ENCODE measurements at places on chromosomes 2 and 18.

GRCh38 chr2:16320716-16321115 lies 344.9 kb downstream of the CYRIA start:
- no peak for DNase-seq

DNA sequence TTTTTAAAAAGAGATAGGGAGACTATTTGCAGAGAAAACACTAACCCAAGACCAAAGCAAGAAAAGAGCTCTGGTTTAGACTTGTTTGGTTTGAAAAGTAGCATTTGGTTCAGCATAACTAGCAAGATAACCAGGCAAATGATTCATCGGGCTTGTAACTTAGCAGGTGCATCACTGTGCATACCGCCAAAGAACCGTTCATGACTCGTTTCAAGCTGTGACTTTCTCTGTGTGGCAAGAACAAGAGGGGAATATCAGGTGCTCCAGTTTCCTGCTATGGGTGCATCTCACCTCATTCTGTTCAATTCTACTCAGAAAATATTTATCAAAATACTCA lies 244.9 kb downstream of the ETAA1 start:
- no peak for DNase-seq

DNA sequence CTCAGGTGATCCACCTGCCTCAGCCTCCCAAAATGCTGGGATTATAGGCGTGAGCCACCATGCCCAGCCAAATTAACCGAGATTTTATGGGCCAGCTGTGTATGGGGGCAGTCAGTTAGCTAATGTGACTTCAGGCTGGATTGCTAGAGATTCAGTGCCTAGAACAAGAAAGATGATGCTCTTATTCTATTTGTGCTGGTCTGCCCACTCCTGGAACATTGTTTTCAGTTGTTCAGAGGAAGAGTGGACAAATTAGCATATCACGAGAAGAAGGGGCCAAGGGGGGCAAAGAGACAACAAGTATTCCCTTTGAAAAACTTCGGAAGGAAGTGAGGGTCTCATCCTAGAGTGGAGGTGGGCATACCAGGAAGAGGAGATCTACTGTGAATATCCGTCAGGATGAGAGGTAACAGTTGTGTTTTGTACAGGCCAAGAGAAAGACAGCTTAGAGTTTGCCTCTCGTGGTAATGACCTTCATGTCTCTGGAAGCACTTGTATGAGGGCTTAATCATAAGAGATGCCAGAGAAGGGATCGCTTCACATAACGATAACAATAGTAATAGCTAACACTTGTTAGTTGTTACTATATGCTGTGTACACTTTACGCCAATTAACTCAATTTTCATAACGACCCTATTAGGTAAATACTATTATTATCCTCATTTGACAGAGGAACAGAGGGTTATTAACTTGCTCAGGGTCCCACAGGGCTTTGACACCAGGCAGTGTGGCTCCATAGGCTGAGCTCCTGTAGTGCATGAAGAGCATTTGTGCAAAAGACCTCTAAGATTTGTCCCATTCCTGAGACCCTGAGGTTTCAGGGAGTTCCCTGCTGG lies 138.3 kb downstream of the DDX1 start:
- DNase-seq, result no peak

GRCh38 chr18:64271246-64271645 lies 122.4 kb upstream of the LINC00305 start:
- DNase-seq, result no peak

DNA sequence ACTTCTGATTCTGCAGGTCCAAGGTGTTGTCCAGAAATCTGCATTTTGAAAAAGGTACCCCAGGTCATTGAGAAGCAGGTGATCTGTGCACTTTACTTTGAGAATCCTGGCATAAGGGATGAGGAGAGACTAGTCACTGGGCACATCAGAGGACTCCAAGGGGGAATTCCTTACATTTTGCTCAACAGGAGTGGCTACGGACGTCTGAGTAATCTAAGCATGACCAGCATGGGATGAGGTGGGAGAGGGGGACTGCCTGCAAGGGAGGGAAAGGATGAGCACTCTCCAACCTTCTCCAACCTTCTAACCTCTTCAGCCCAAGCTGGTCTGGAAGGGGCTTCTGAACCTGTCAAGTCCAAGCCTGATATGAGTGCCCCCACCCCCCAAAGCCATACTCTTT lies 55.5 kb downstream of the MARCHF4 start:
- DNase-seq, result no peak

- no peak for DNase-seq
Measured at GRCh38 chr18:25141399-25141798, 210.6 kb downstream of the ZNF521 start.

DNA sequence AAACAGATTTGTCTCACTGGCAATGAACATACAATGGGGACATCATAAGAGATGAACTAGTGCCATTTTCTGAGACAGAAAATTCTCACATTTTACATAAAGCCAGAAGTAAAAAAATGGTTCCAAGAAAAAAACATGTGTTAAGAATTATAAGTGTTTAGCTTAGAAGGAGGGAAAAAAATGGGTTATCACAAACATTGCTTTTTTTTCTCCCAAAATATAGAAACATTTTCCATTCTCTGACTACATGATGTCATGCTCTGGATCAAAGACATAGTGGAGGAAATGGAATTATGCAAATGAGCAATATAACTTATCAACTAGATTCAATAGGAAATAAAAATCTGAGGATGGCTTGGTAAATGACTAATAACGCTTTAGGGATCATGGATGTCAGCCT lies 49.8 kb downstream of the SPATS2L start:
- no peak for DNase-seq

- DNase-seq, result peak; percentile 68
Measured at GRCh38 chr2:101419096-101419663, 31.9 kb upstream of the CREG2 start.

GRCh38 chr18:58649966-58650816 lies 21.1 kb upstream of the MALT1 start:
- DNase-seq, result no peak

DNA sequence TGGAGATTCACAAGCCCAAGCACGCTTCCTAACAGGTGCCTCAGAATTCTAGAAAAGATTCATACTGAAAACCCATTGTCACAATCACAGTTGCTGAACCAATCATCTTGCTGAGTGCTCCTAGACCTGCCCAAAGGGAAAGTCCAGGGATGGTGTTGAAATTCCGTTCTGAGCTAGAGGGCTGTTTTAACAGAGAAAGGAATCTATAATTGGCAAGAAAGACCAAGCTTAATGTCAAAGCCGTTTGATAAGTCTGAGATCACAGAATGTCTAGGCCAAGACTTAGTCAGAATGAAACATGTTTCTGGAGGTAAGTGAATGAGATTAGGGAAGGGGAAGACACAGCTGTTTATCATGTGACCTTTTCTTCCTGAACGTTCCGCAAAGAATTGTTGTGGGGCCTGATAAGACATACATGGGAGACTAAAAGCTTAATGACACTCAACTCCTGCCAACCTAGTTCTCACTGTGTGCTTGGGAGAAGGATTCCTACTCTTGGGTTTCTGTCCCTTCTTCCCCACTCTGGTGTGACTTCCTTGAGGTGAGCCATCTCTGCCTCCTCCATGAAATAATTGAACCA lies 27.5 kb downstream of the PMAIP1 start:
- no peak for DNase-seq

GRCh38 chr2:100554798-100555407 lies 7.9 kb upstream of the PDCL3 start:
- peak; percentile 22 for DNase-seq

DNA sequence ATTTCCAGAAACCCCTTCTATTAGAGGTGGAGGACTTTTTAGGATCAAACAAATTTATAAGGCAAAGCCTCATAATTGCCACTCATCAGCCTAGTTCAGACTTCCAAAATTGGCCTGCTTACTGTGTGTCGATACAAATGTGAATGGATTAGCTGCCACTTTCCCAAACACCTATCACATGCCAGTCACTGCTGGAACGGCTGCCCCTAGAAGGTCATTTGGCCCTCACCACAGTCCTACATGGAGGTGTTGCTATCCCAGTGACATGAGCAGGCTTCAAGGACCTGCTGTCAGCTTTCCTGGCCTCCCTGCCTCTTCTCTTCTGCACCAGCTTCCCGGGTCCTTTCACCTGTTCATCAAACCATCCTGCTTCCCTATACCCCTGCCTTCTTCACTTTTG lies 279.2 kb upstream of the SKOR2 start:
- no peak for DNase-seq

GRCh38 chr2:175167076-175167791 lies 769 bp downstream of the ATF2 start:
- no peak for DNase-seq

- DNase-seq, result no peak
Measured at GRCh38 chr2:121746071-121746578, 9.3 kb upstream of the TSN start.

- no peak for DNase-seq
Measured at GRCh38 chr2:202035089-202035940, 1.7 kb downstream of the FZD7 start.

DNA sequence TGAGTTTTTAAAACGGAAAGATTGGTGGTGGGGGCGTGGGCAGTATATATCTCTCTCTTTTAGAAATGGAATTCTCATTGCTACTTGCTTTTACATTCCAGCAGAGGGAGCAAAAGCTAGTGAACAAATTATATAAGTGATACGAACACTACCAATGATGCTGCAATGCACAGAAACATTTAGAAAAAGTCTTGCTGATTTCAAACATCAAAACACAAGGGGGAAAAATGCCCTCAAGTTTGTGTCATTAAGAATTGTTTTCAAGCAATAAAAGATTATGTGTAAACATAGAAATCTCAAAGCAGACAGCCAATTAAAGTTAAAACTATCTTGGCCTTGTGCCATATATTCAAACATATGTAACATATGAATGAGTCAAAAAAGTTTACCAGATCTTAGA lies 296.3 kb upstream of the KCNJ3 start:
- no peak for DNase-seq

DNA sequence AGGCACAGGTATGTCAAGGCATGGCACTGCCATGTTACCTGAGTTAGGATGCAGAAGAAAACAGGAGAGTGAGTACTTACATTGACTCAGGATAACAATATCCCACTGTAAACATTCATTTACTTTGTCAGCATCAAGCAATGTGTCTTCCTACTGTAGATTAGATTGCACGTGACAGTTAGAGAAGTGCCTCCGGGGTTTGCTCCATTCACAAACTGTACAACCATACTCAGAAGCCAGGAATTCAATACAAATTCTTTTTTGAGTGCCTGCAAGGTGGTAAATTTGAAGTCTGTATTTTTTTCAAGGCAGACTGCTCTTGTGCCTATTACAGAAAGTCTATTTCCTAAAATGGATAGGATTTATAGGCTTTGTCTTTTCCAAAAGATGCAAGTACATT lies 34.1 kb downstream of the CDCA7 start:
- DNase-seq, result no peak

GRCh38 chr18:49127471-49128190 lies 176.9 kb upstream of the SMAD7 start:
- no peak for DNase-seq

DNA sequence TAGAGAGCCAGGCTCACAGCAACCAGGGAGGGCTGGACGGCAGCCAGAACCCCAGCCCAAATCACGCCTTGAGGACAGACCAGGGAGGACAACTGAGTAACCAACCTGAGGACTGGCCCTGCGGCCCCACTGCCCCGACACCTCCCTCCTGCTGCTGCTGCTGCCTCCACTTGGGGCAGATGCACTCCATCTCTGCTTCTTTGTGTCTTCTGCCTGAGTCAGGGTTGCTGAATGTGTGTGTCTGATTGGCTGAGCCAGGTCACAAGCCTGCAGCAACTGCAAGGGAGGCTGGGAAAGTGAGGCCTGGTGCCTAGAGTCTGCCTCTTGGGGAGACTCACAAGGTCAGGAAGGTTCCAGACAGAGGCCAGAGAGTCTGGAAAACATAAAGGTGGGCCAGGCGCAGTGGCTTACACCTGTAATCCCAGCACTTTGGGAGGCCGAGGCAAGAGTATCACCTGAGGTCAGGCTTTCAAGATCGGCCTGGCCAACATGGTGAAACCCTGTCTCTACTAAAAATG lies 83.4 kb downstream of the ZFP36L2 start:
- peak; percentile 24 for DNase-seq

DNA sequence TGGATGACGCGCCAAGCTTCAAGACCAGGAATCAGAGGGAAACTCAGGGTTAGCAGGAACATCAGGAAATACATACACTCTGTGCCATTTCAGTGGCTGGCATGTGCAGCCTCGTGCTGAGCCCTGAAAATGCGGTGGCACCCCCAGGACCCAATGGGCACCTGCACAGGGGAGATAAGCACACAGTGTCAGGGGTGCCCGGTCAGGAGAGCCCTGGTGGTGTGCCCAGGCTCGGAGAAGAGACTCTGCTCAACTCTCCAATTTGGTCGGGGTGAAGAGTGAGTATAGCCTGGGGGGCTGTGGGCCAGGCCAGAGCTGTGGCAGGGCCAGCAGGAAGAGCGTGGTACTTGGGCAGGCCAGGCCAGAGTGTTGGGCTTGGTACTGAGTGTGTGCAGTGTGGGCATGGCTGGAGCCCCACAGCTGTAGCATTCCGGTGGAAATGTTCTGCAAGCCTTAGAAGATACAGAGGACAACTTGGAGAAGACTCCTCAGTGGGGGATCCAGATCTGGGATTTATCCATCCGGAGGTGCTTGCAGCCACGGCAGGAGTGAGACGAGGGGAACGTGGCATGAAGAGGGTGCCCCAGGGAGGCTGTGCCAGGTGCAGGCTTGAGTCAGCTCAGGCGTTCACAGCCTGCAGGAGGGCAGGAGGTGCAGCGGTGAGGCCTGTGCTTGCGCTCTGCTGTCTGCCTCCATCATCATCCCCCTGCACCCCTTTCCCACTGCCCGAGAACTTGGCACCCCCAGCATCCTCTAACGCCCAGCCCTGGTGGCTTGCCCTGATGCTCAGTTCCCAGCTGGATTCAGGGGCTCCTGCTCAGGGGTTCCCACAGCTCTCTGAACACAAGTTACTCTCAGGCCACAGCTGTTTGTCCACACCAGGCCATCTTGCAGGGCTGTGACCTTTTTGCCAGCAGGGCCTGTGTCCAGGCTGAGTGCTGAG lies 451.7 kb upstream of the HS6ST1 start:
- DNase-seq, result no peak

DNA sequence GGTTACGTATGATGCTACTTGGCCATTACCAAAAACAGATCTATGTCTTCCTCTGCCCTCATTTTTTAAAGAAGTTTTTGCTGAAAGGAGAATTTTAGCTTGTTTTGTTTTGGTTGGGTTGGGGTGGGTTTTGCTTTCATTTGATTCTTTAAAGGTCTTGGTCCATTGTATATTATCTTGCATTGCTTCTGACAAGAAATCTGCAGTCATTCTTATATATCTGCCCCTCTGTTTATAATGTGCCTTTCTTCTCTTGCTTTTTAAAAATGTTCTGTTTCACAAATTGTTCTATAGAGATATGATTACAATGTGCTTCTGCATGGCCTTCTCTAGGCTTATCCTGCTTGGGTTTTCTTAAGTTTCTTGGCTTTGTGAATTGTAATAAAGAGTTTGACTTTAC lies 660.6 kb downstream of the RNF144A start:
- DNase-seq, result no peak
